ENCODE measurements at places on chromosomes 6 and 20.

DNA sequence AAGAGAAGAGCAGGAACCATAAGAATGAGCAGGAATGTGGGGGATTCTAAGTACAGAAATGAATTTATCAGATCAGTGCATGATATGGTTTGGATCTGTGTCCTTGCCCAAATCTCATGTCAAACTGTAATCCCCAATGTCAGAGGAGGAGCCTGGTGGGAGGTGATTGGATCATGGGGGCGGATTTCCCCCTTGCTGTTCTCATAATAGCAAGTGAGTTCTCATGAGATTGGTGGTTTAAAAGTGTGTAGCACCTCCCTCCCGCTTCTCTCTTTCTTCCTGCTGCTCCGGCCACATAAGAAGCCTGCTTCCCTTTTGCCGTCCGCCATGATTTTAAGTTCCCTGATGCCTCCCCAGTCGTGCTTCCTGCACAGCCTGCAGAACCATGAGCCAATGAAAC, 49.2 kb downstream of the KHDC1L start:
- DNase-seq, result no peak

DNA sequence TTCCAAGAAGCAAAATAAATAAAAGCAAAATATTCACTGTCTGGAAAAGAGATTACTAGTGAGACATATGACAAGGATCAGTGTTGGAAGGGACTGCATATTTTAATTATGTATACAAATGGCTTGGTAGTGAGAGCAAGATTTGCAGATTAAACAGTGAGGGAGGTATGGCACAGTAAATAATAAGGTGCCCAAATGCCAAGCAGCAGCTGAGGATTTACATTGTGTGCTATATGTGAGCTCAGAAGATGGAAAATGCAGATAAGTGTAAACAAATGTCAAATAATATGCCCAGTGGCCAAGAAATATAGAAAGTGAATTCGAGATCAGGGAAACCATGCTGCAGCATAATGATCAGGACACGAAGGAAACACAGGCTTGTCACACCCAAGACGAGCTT, 173.8 kb upstream of the NRSN1 start:
- DNase-seq, result no peak

DNA sequence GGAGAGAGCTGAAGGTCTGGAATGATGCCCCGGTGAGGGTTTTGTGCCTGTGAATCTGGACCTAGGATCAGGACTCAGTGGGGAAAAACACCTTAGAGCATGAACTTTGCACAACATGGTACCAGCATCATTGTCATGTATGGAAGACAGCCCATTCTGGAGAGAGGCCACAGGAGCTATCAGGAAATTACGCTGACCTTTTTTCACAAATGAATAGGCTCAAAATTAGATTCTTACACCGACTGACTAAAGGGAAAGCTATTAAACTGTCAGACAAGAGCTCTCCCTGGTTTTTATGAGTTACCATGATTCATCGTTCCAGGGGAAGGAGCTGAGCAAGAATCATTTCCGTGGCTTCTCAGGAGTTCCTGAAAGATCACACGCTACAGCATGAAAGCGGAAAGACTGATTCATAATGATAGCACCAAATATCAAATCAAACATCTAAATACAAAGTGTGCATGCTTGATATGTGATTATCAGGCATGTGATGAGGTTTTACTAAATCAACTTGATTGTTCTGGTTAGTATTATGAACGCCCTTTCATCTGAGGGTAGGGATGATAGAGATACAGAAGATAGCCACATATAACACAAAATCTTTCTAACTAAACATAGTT, 224.9 kb upstream of the SMLR1 start:
- DNase-seq, result no peak

GRCh38 chr6:152136449-152136825, 329.0 kb downstream of the ESR1 start:
- no peak for DNase-seq

- no peak for DNase-seq
Observed at GRCh38 chr20:50870561-50871161, 60.6 kb downstream of the ADNP start.
